CD4-positive, CD25-positive, alpha-beta regulatory T cell (primary cell): ENCODE measurements at places on chromosomes 3 and 15.

DNA sequence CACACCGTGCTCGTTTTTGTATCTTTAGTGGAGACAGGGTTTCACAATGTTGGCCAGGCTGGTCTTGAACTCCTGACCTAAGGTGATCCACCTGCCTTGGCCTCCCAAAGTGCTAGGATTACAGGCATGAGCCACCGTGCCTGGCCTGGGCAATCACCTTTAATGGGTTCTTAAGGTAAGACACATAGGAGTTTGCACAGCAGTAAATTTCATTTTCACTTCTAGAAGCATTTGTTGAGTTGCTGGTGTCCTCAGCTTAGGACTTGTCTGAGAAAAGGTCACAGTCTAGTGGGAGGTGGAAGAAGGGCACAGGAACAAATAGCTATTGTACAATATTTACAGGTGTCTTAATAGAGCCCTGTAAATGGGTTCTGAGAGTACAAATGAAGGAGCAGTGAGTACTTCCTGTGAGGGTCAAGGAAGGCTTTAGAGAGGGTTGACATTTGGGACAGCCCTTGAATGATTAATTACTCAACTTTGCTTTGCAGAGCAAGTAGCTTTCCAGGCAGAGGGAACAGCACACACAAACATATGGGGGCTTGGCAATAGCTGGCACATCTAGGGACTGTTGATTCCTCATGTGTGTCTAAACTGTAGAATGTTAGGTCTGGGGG lies 8.7 kb upstream of the ETV5 start:
- DNase-seq = no peak

DNA sequence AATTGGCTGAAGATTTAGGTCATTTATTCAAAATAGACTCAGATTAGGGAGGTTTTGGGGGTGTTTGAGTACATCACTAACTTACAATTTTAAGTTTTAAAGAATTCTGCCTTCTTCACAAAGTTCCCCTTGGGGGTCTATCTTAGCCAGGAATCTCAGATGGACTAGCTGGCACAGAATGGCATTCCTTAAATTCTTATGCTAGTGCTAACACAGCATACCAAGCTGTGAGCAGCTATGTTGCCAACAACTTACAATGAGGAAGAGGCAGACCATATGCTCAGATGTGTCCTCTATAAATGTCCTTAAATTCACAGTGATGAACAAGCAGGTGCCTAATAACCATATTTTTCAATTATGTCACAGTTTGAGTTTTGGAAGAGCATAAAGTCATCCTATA lies 60.9 kb upstream of the NPHP3 start:
- DNase-seq = no peak

- no peak for DNase-seq
Measured at GRCh38 chr3:17832016-17832415, 89.6 kb upstream of the TBC1D5 start.

DNA sequence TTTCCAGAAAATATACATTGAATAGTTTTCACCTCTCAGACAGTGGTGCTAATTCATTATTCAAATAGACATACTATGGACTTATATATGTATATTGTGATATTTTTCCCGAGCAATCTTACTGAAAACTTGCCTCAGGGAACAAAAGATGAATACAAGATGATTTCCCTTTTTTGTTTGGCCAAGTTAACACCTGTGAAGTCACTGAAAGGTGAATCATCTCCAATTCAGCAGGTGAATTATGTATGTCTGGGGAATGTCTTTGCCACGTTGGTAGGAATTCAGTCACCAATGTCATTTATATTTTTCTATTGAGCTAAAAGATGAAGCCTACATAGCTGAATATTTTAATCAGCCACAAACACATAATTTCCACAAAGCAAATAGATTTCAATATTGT lies 88.2 kb downstream of the GPR156 start:
- DNase-seq = no peak

DNA sequence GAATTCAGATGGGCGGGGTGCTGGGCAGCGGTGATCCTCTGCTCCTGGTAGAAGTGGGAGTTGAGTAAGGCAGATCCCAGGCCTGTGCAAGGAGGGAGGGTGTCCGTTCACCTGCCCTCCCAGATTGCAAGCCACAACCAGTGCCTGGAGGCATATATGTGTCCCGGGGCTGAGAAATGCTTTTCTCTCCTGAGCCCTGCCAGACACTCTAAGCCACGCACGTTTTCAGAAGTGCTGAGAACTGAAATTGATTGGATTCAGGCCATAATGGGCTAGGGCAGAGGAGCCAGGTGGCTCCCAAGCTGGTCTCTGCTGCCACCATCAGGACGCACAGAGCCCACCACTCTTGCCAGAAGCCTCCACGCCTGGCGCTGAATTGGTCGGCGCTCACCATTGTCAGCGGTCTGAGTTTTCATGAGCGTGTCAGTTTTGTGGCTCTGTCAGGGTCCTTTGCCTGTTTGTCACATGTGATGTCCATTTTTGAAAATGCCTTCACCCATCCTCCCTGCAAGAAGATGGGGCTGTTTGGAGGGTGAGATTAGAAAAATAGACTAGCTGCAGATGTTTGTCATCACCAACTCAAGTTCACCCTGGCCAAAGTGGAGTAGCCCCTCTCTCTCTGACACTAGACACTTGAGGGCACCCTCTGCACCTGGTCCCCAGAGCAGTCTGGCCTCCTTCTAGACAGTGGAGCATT lies 15.4 kb upstream of the BFSP2 start:
- no peak for DNase-seq

DNA sequence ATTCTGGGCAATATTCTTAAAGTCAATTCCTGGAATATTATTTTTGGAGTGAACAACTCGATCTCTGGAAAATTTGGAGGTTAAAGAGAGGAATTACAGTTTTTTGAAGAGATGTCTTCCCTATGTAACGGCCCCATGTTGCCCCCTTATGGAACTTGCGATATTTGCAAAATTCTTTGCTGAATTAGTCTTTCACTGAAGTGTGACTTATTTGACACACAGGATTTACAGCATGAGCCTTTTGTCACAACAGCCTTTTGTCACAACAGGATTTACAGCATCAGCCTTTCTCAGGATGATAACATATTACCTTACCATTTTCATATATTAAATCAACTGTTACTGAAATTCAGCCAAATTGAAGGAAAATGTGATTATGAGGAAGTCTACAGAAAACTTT lies 37.8 kb upstream of the SPTSSB start:
- peak; percentile 51 for DNase-seq

- DNase-seq = peak; percentile 73
Measured at GRCh38 chr15:57306161-57306943, 70.0 kb upstream of the CGNL1 start.

- DNase-seq = no peak
Measured at GRCh38 chr3:127431066-127431465, 143.2 kb upstream of the PRR20G start.

- DNase-seq = no peak
Measured at GRCh38 chr3:140018556-140018955, 83.6 kb downstream of the CLSTN2 start.

- no peak for DNase-seq
Measured at GRCh38 chr3:45895686-45896468, 9.5 kb downstream of the CCR9 start.

- DNase-seq = no peak
Measured at GRCh38 chr3:14201940-14202684, 23.5 kb downstream of the LSM3 start.

DNA sequence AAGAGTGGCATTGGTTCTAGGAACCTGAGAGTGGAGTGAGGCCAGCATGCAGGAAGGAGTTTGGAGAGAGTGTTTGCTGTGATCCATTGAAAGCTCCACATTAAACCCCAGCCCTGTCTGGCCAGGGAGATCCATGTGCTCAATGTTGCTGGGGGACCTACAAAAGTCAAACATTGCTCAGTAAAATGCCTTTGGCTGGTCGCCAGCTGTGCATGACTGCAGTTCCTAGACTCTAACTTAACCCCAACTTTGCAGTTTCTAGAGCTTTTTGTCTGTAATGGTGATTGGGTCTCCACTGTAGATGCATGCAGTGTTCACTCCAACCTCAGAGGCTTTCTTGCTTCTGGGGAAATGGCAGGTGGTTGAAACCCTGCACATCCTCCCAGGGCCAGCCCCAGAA lies 99.7 kb upstream of the ABHD17C start:
- no peak for DNase-seq

DNA sequence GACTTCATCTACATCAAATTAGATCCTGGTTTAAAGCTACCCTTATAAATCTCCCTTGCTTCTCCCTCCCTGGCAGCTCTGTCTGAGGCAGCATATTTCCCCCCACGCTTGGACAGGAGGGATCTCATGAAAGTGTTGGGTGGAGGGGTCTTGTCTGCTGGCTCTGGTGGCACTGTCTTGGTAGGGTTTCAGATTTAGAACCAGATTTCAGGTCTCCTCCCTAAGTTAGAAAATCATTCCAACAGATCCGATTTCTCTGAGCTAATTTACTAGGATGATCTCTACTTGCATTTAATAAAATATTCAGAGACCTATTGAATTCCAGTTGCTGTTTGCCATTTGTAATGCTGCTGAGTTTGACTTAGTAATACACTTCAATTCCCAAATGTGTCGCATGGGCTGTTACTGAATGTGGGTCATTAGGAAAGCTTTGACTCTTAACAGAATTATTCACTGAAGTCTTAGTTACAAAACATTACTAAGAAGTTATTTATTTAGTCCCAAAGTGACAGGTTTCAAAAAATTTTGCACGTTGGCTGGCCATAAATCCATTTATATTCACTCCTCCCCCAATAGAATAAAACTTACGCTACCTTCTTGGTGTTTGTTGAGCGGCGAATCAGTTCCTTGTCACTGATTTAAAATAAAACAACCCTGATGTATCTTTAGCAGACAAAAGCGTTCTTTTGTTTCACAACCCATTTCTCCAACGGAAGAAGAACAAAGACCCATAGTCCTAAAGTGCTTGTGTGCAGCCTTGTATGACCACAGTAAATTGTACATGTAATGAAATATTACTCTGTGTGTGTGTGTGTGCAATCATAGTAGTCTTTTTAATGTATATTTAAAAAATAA lies 84.5 kb downstream of the TRAK1 start:
- no peak for DNase-seq

GRCh38 chr3:71400986-71401451 lies 182.5 kb downstream of the FOXP1 start:
- no peak for DNase-seq

GRCh38 chr15:93973287-93973686 lies 258.1 kb upstream of the MCTP2 start:
- DNase-seq = no peak

DNA sequence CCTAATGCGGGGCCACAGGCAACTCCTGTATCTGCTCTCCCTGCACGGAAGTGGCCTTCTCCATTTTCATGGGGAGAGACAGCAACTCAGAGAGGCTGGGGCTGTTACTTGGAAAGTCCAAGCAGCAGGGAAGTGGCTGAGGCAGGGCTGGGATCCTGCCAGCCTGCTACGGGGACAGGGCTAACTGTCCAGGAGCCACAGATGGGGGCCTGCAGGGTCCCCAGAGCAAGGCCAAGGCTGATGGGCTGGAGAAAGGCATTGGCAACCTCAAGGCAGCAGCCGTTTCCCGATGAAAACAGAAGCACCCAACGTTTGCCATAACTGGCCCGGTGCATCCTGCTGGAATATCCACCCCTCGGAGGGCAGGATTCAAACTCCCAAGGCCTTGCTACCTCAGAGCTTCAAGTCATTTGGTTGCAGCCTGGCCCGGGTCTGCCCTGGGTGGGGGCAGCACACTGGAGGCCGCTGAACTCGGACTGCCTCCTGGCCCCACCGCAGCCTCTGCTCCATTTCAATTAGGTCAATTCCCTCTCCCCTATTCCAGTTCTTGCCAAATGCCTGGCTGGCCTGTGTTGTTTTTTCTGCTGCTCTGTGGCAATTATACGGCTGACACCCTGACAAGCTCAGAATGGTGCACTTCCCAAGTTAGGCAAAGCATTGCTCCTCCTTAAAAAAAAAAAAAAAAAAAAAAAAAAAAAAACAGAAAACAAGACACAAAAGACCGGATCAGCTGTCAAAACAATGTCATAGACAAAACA lies 143.5 kb downstream of the NUP210 start:
- DNase-seq = no peak

DNA sequence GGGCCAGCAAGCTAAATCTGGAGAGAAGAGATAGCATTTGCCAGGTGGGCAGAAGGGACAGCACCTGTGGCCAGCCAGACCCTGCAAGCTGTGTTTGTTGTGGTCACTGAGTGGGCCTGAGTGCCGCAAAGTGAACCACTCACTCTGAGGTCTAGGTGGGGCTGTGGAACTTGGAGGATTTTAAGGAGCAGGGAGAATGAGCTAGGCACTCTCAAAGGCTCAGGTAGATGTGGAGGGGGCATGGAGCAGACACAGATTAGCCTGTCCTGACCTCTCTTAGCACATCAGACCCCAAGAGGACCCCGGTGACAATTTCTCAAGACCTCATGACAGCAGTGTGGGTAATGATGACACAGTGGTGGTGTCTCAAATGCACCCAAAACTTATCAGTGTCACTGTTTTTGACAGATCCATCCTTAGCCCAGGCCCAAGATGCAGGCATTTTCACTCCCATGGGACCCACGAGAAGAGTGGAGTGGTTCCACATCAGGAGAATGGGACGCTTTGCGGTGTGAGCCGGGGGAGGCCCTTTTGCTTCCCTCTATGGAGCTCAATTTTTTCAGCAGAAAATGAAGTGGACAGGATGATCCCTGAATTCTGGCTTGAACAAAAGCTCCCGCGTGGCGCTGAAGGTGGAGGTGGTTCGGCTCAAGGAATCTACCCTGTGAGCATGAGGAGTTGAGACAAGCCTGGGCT lies 43.8 kb upstream of the TLE3 start:
- DNase-seq = no peak

DNA sequence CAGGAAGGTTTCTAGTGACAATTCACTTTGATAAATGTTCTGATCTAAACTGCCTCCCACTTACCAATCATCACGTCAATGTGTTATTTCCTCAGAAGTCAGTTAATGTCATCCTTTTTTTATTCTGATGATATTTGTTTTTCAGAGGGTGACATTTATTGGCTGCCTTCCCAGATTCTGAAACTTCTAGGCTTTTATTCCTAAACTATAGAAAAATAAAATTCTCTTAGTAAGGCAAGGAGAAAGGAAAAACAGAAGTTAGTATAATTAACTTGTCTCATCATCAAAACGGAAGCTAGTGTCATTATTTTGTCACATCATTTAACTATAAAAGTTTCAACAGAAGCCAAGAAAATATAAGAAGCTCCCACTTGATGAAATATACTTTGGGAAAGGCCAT lies 100.0 kb upstream of the C3orf80 start:
- DNase-seq = no peak

DNA sequence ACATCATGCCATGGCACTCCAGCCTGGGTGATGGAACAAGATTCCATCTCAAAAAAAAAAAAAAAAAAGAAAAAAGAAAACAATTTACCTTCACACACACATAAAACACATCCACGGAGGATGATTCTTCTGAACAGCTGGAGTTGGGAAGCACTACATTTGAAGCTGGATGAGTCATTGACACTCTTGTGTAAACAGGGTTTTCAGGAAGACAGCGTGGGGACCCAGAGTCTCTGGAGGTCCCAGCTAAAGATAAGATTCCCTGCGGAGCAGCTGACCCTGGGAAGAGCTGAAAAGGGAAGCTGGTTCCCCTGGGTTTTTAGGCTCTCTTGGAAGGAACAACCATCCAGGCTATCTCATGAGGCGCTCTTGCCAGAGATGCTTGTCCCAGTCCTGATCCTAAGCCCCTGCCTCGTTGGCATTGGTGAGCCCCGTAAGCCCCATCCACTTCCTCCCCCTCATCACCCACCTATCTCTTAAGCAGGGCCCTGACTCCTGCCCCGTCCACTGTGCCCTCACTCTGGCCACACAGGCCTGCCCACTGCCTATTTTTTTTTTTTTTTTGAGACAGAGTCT lies 32.0 kb upstream of the FURIN start:
- DNase-seq = no peak
